Myometrial cell (primary cell): ENCODE measurements at places on chromosomes 3 and 15. TPM values are rescaled to one million over a fixed set of nuclear protein-coding genes. Genes with fewer than 3 reads are reported as not detected.

The DUOXA1 gene
- not detected in 2 replicates for total RNA-seq

The ONECUT1 gene
- total RNA-seq = not detected in 2 replicates

The IMPG2 gene
- total RNA-seq = under 0.01 and 0.18 TPM in 2 replicates

The RAB7A gene
- total RNA-seq = 58.2 and 67.2 TPM in 2 replicates

The HYAL1 gene
- 1.7 and 2.8 TPM in 2 replicates for total RNA-seq

The SNX22 gene
- total RNA-seq = 0.18 TPM in 1 of 2 replicates, not detected in the other

The SLC25A20 gene
- 24.8 and 28.2 TPM in 2 replicates for total RNA-seq

The SPTSSB gene
- total RNA-seq = not detected in 2 replicates
